ENCODE measurements at places on chromosomes 4 and X.

DNA sequence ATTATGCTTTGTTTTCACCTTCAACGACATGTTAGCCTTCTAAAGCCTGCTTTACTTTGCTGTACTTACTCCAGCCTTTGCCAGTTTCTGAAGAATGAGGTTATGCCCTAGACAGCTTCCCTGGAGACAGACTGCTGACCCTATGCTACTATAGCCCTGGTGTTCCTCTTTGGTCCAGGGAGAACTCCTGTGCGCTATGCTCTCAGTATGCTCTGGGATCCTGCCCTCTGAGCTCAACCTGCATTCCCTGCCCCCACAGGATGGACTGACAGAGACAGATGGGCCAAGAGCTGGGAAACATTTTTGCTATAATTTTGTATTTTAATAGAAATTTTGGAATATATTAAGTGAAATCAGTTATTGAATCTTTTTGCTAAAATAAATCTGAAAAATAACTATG, 425.9 kb downstream of the TMA16 start:
- DNase-seq, result no peak

DNA sequence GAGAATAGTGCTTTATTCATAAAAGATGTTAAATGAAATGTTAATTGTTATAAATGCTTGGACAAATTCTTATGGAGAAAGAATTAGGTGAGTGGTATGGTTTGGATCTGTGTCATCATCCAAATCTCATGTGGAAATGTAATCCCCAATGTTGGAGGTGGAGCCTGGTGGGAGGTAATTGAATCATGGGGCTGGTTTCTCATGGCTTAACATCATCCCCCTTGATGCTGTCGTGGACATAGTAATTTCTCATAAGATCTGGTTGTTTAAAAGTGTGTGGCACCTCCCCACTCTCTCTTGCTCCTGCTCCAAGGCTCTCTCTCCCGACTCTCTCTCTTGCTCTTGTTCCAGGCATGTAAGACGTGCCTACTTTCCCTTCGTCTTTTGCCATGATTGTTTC, 22.5 kb downstream of the GYPE start:
- no peak for DNase-seq

GRCh38 chrX:69088171-69088938, 76.9 kb downstream of the PJA1 start:
- DNase-seq, result no peak

GRCh38 chrX:38860106-38861013, 59.1 kb downstream of the MID1IP1 start:
- DNase-seq, result no peak

GRCh38 chr4:84455697-84456096, 43.4 kb downstream of the NKX6-1 start:
- no peak for DNase-seq

GRCh38 chrX:94041881-94042280, 367.9 kb downstream of the FAM133A start:
- no peak for DNase-seq

DNA sequence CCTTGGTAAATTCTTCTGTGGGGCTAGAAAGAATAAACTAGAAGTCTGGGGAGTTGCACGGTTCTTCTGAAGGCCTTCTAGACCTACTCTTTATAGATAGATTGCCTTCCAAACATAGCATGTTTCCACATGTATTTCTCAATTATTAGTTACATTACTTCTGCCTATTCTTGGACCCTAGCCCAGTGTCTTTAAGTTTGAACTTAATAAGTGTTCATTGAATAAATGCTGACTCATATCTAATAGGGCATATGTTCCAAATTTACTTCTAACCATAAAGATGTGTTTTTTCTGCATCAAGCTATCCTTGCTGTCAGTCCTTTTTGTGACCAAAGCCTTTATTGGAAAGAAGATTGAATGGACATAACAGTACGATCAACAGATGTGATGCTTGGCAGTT, 503.6 kb upstream of the ZFP42 start:
- DNase-seq, result peak; percentile 72

GRCh38 chrX:129622757-129623301, 31.9 kb downstream of the APLN start:
- DNase-seq, result peak; percentile 74

DNA sequence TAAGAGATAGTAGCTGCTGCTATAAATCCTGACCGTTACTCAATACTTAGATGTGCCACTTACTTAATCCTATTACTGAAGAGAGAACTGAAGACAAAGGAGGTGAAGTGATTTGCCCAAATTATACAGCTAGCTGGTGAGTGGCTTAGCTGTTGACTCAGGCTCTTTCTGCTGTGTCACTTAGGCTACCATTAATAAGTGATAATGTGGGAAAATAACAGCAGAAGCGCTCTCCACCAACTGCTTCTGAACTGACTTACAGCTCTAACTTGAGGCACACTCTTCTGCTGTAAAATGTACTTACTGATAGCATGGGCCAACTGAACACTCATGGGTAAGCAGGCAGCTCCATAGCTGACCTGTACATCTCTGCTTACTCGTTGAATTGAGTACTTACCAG, 7.5 kb upstream of the KLHL5 start:
- no peak for DNase-seq

- DNase-seq, result no peak
Measured at GRCh38 chr4:173167758-173168395, 734 bp upstream of the GALNT7 start.

DNA sequence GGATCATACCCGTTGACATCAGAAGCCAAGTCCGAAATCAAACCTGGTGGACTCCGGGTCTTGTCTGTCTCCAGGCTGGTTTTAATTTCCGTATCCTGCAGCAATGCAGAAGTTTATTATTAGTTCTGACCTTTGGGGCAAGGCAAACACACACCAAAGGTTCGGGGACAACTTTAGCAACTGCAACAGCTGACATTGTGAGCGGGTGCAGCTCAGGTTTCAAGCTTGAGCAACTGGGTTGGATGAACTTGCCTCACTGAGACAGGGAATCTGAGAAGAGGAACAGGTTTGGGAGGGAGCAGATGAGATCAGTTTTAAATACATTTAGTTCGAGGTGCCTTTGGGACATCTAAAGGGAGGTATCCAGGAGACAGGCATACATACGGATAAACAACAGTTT, 110.7 kb downstream of the GNL3L start:
- no peak for DNase-seq

GRCh38 chr4:42327323-42327722, 70.0 kb upstream of the SHISA3 start:
- no peak for DNase-seq

GRCh38 chr4:95289028-95289634, 259.6 kb downstream of the UNC5C start:
- no peak for DNase-seq

DNA sequence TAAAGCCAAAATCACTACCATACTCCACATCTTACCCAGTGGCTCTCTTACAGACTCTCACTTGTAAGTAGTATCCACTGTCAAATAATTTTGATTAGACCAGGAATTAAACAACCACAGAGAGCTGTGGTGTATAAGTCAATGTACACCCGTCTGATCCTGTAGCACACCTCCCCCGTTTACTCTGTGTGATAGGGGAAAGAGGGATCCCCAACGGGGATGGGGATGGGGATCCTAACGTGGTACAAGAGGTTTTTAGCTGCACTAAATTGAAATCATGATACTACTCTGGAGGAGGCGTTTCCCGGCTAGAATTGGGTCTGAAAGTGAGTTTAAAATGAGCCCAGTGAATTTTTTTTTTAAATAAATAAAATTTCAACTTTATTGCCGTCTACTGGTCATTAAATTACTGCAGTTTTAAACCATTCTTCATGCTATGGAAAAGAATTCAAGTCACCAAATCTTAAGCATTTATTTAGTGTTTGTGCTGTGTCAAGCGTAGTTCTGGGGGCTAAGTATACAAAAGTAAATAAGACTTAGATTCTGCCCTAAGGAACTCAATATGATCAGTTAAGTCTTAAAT, 76.6 kb downstream of the INTS12 start:
- DNase-seq, result no peak

DNA sequence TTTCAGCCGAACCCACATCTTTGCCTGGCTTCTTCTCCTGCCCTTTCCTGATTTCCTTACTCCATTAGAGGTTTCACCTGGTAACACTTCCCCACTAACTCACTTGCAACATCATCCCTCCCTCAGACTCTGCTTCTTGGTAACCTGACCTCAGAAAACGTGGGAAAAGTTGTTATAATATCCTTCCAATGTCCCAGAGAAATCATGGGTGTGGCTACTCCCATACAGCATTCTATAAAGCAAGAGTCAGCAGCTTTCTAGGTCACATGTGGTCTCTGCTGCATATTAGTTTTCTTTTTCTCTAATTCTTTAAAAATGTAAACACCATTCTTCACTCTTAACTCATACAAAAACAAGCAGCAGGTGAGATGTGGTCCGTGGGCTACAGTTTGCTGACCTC, 283.1 kb upstream of the MAOA start:
- DNase-seq, result no peak

GRCh38 chr4:112765317-112765974, 128.5 kb downstream of the LARP7 start:
- DNase-seq, result peak; percentile 3

DNA sequence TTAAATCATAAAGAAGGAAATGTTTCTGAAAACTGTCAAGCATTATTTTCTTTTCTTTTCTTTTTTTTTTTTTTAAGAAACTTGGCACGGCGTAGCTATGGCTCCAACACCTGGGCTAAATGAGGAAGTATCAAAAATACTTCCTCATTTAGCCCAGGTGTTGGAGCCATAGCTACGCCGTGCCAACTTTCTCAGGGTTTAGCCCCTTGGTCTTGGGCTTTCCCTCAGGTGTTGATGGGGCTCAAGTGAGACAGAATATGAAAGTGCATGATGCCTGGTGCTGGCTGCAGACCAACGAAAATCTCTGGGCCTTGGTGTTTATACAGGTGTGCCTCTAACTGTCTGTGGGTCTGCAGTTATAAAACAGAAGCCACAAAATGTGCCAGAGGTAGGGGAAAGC, 132.7 kb downstream of the ARHGAP24 start:
- DNase-seq, result no peak

DNA sequence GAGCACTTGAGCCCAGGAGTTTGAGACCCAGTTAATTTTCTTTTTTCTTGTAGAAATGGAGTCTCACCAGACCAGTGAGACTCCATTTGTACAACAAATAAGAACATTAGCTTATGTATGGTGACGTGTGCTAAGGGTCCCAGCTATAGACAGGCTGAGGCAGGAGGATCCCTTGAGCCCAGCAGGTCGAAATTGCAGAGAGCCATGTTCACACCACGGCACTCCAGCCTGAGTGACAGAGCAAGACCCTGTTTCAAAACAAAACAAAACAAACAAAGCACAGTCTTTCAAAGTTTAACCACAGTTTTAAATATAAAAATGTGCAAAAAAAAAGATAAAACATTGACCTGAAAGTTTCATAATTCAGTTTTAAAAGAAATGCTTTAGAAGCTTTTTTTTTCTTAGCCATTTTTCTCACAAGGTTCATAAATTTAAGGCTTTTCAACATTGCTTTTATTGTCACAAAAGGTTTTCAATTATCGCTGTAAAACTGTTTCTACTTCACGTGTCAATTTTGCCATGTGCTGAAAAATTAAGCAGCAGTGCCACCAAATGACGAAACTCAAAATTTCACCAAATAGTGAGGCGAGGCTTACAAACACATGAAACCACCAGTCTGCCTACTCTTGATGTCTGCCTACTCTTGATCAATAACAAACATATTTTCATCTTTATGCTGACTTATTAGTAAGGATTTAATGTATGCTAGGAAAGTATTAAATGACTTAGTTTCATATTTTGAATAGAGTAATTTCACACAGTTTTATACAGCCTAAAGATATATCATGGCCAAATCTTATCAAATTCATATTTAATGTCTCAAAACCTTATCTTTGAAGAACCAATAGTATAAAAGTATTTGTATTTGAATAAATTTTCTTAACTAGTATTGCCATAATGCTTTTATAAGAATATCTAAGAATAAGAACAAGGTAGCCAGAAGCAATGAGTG, 126.3 kb downstream of the NEK1 start:
- peak; percentile 47 for DNase-seq

DNA sequence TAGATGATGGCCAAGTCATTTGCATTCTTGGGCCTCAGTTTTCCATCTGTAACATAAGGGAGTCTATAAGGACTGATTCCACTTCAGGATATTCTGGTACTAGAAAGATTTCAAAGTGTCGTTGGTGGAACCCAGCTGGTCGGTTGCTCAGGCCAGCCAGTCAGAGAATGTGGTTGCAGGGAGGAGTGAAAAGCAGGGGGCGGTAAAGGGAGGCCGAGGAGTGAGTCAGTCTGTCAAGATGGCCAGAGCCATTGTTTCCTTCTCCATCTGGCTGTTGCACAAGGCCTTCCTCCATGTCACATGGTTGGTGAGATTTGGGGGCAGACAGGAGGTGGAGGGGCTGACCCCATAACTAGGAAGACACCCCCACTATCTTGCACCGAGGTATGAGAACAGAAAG, 38.2 kb downstream of the STARD8 start:
- no peak for DNase-seq

DNA sequence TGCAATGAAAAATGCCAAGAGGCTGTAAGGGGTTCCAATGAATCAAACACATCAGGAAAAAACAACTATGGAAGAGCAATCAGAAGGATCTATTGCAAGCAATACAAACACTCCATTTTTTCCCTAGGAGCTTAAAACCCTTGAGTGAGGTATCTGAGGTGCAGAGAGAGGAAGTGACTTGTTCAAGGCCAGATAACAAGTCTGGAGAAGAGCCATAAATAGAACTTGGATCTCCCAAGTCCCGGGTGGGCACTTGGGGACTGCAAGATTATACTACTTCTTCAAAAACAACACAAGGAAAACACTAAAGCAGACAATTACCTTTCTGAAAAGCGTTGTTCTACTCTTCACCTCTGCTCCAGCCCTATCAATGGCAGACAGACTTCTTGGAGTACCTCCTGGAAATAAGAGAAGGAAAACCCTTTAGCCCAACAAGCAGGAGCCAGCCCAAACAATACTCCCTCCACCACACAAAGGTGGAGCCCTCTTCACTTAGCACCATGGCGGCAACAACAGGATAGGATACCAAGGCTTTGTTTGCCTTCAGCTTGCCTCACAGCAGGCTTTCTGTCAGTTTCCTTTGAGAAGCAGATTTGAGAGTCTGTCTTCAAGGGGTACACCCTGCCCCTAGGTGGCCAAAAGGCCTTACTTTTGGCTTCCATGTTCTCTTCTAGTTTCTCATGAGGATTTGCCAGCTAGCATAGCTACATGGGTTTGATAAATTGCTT, 26.0 kb downstream of the AIFM1 start:
- no peak for DNase-seq

GRCh38 chr4:17619416-17620105, 5.1 kb downstream of the MED28 start:
- no peak for DNase-seq

DNA sequence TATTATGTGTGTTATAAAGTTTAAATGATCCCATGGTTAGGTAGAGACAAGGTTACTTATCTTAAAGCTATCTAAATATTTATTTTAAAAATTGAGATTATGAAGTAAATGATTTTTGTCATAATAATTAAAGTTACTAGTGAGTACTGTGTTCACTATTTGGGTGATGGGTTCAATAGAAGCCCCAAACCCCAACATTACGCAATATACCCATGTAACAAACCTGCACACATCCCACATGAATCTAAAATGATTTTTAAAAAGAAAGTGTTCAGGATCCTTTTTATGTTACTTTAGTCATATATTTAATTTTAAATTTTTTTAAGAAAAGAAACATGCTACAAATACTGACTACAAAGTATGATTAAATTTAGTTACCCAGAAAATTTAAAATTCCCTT, 193.9 kb downstream of the TLL1 start:
- no peak for DNase-seq

Data from fibroblast of skin of left quadriceps (primary cell).